ENCODE measurements at places on chromosomes 3 and 15.

DNA sequence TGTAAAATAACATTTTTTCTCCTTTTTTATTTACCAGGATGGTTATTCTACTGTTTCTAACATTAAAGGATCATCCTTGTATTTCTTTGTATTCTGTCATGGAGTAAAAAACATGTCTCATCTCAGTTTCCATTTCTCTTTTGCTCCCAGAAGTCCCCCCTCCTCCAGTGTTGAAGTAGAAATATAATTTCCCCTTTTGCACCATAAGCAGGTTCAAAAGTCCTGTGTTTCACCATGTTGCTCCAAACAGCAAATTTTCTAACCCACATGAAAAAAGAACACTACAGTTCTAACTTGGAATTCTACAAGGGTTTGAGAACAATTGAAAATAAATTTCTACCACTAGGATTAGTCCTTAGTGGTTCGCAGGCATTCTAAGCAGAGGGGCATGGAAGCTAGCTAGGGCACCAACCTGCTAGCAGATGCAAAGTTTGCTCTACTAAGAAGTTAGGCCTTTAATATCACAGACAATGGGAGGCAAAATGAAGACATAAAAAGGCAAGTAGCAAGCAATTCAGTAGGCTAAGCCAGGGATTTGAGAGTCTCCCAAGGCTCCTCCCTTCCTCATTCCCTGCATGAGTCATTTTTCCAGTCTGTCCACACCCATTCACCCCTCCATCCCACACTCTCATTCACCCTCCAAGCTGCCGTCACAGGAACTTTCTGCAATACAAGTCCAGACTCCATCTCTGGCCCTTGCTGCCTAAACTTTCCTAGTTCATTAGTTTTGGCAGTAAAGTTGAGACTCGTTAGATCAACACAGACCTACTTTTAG is 2.3 kb upstream of the MBNL1 start:
- DNase-seq = peak; percentile 84

GRCh38 chr3:33482111-33482521 is 41.9 kb upstream of the UBP1 start:
- DNase-seq = no peak

DNA sequence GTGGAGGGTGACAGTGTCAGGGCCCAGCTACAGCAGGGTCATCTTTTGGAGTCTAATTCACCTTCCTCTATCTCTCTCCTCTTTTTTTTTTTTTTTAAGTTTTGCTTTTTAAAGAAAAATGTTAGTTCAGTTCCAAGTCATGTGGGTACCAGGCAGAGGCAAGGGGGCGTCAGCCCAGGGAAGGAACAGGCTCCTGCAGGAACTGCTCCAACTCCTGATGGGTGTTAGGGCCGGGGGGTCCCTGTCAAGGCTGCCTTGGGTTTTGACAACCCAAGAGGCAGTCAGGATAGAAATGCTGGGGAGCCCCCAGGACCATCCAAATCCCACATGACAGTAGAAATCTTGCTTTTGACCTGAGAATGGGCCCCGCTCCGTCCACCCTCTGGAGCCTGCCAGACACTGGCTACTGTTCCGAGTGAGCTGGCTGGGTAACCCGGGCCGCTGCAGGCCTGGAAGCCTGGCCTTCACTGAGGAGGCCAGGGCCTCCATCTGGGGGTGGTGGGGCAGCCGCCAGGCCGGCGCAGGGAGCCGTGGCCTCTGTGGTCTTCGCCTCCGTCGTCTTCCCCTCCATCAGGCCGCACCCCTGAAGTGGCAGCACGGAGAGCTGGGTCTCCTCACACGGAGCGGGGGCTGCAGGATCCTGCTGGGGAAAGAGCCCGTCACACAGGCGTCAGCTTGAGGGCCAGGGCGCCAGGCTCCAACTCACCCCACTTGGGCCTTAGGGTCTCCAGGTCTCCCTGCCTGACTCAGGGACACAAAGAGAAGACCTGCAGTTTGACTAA is 24.2 kb downstream of the RNU5B-1 start:
- no peak for DNase-seq

DNA sequence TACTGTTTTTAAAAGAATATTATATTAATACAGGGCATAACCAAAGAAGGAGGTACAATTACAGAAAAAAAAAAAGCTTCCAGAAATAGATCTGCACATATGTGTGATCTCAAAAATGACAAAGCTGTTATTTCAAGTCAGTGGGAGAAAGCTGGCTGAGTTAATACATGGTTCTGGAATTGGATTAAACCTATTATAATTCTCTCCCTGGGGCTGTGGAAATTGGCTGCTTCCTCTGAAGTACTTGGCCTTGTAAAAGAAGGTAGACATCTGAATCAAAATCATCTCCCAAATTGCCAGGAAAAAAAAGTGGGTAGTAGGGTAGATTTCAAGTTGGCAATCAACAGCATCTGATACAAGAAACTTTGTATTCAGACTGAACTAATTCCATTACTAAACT is 723.9 kb upstream of the ALCAM start:
- DNase-seq = no peak

DNA sequence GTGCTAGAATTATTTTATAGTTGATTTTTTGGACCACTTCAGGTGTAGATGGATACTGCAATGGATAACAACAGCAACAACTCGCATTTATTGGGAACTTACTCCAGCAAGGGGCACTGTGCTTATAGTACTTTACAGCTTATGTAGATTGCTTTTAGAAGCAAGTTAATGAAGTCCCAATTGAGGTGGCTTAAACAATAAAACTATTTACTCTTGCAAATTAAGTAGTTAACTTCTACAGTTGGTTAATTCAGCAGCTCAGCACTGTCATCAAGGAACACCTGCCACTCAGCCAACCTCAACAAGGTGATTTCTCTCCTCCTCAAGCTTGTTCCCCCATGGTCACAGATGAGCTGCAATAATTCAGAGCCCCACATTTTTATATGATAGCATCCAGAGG is 124.1 kb downstream of the RASA2 start:
- no peak for DNase-seq

GRCh38 chr15:63250312-63250965 is 27.0 kb upstream of the APH1B start:
- peak; percentile 85 for DNase-seq

- no peak for DNase-seq
Observed at GRCh38 chr15:35854316-35854715, 308.4 kb upstream of the DPH6 start.

GRCh38 chr15:65936282-65936681 is 67.0 kb downstream of the RAB11A start:
- no peak for DNase-seq

GRCh38 chr15:45048794-45049631 is 26.0 kb downstream of the SORD start:
- DNase-seq = no peak

GRCh38 chr3:111547631-111548030 is 5.6 kb downstream of the CD96 start:
- DNase-seq = no peak

- DNase-seq = no peak
Observed at GRCh38 chr15:91678003-91678402, 175.5 kb upstream of the SLCO3A1 start.

GRCh38 chr15:67195305-67195704 is 59.2 kb downstream of the AAGAB start:
- no peak for DNase-seq

- no peak for DNase-seq
Observed at GRCh38 chr15:59931646-59932261, 72.4 kb upstream of the FOXB1 start.

- DNase-seq = no peak
Observed at GRCh38 chr15:65867244-65867643, 2.0 kb upstream of the RAB11A start.

GRCh38 chr3:126446791-126447190 is 28.9 kb downstream of the ZXDC start:
- no peak for DNase-seq

- no peak for DNase-seq
Observed at GRCh38 chr15:66608881-66609280, 43.1 kb upstream of the LCTL start.

DNA sequence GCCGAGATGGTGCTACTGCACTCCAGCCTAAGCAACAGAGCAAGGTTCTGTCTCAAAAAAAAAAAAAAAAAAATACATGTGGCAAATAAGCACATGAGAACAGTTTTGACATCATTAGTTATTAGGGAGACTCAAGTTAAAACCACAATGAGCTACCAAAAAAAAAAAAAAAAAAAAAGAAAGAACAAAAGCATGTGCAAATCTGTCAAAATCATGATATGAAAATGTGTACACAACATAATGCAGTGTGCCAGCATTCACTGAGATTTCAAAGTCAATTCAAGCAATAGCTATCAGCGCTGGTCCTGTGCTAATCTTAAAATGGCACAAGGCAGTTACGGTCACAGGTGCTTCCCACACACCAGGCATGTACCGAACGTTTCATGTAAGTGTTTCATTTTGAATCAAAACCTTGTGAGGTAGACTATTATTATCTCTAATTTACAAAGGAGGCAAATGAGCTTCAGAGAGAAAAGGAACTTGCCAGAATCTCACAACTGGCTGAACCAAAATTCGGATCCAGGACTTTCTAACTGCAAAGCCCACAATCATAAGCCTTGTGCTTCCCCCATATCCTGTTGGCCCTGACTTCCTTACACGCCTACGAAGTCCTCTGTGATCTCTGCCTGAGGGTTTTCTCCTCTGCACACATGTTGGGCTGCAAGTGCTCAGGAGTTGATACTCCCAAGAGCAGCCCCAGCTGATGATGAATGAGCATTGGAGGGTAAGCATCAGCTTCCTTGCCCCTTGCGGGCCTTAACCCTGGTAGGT is 200.1 kb upstream of the PROK2 start:
- no peak for DNase-seq

- no peak for DNase-seq
Observed at GRCh38 chr3:183341545-183342288, 86.7 kb downstream of the MCF2L2 start.

DNA sequence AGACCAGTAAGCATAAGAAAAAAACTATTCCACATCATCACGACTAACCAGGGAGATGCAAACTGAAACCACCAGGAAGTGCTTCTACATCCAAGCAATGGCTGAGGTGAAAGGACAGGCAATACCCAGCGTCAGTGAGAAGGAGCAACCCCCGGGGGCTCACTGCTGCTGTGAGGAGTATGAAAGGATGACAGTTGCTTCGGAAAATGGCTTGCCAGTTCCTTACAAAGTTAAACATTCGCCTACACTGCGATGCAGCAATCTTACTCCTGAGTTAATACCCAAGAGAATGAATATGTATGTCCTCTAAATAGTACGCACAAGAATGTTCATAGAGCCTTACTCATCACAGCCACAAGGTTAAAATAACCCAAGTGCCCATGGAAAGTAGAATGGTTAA is 13.3 kb upstream of the PLXNA1 start:
- no peak for DNase-seq

DNA sequence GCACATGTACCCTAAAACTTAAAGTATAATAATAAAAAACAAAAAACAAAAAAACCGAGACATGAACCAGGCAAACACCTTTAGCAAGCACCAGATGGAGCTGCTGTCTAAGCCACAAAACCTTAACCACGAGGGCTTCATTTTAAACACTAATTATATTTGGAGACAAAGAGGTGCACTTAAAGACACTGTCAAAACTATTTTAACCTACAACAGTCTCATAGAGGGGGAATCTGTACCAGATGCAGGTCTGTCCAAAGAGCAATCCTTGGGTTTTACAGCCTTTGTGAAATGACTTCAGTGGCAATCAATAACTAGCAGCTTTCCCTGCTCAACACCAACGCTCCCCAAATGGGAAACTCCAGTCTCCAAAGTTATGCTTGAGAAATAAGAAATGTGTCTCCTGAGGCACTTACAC is 115.7 kb upstream of the TSPAN3 start:
- DNase-seq = peak; percentile 26

GRCh38 chr3:157624801-157625200 is 121.6 kb upstream of the VEPH1 start:
- DNase-seq = no peak

DNA sequence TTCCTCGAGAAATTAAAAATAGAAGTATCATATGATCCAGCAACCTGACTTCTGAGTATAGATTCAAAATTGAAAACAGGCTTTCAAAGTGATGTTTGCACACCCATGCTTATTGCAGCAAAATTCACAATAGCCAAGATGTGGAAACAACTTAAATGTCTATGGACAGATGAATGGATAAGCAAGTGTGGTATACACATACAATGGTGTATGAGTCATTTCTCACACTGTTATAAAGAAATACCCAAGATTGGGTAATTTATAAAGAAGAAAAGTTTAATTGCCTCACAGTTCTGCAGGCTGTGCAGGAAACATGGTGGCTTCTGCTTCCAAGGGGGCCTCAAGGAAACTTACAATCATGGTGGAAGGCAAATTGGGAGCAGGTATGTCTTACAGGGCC is 100.8 kb downstream of the KLF13 start:
- DNase-seq = no peak

DNA sequence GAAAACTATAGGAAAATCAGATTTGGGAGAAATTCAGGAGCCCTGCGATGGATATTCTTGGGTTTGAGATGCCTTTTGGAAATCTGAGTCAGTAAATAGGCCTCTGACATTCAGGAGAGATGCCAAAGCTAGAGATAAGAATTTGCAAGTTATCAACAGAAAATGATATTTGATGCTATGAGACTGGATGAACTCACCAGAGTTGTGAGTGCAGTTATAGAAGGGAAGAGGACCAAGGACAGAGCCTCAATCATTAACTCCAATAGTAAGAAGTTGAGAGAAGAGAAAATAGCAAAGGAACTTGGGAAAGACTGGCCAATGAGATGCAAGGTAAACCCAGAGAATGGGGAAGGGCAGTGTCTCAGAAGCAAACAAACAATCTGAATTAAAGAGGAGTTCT is 7.9 kb upstream of the ANO10 start:
- DNase-seq = no peak

GRCh38 chr15:80105193-80105592 is 45.7 kb downstream of the ZFAND6 start:
- DNase-seq = no peak

DNA sequence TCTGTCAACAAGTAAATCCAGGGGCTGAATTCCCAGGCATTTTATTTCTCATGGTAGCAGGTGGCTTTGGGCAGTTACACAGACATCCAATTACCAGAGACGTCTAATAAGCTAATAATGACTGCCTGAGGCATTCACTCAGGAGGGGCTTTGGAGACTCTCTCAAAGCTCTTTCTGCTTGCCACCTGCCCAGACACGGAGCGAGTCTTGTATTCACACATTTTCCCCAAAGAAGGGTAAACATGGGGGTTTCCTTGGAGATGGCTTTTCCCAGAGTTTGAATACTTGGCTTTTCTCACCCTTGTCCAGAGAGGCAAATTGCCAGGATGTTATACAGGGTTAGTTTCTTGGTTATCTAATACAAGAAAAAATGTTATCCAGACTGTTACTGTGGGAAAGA is 132.6 kb downstream of the DIPK2A start:
- DNase-seq = no peak

- no peak for DNase-seq
Observed at GRCh38 chr3:109902549-109902948, 565.2 kb upstream of the DPPA4 start.

All from GM03348 (cell line).